ENCODE measurements at places on chromosomes 12 and 14. TPM values are rescaled to one million over a fixed set of nuclear protein-coding genes. Genes with fewer than 3 reads are reported as not detected.

SRP54 gene
- total RNA-seq: 54.3 TPM

PLEKHD1 gene
- 0.25 TPM for total RNA-seq

RFX4 gene
- total RNA-seq: not detected

GATC gene
- total RNA-seq: 39.4 TPM

TMEM119 gene
- 15.8 TPM for total RNA-seq

ACSS3 gene
- 21.2 TPM for total RNA-seq

FOXA1 gene
- not detected for total RNA-seq

SENP1 gene
- total RNA-seq: 19.4 TPM

IGFBP6 gene
- total RNA-seq: 203 TPM

GDF3 gene
- total RNA-seq: 0.66 TPM

ARG2 gene
- total RNA-seq: 19.2 TPM

Measured in kidney (tissue), 22 donors.